ENCODE measurements at places on chromosomes 3 and 15.

- DNase-seq = no peak
Measured at GRCh38 chr3:152257563-152258035, 11.1 kb upstream of the MBNL1 start.

GRCh38 chr3:89851974-89852621 is 744.7 kb downstream of the EPHA3 start:
- DNase-seq = no peak

GRCh38 chr15:98445315-98445714 is 203.0 kb upstream of the IGF1R start:
- DNase-seq = no peak

- no peak for DNase-seq
Measured at GRCh38 chr3:111076732-111077131, 5.1 kb downstream of the NECTIN3 start.

DNA sequence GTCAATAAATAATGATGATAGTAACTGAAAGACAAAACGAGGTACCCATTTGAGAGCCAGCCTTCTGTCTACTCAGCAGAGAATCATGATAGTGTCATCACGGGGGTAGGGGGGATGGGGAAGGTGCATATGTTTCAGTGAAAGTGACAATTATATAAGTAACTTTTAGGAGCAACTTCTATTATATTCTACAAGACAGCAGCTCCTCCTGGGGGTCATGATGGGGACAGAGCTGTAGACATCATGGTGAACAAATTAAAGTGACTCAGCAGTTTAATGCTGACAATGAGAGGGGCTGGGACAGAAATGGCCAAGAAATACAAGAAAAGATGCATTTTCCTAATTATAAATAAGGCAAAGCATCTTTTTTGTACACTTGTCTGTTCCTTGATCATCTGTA is 11.8 kb downstream of the CAPN3 start:
- no peak for DNase-seq

DNA sequence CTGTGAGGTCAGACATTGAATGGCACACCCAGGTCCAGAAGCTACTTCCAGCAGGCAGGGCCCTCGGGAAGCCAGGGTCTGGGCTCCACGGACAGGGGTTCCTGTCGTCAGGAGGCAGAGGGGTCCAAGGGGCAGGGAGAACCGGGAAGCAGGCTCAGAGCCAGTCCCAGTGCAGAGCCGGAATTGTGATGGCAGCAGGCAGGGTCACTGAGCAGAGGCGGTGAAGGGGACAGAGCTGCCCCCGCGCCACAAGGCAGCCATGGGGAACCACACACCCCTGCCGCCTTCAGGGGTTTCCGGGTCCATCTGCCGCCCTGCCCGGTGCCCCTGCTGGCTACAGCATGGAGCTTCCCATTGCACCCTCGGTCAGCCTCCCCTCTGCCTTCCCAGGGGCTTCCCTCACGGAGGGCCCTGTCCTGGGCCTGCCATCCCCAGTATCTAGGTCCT is 136.9 kb downstream of the NSMCE3 start:
- no peak for DNase-seq

GRCh38 chr3:127257351-127257750 is 30.5 kb downstream of the PRR20G start:
- DNase-seq = no peak

DNA sequence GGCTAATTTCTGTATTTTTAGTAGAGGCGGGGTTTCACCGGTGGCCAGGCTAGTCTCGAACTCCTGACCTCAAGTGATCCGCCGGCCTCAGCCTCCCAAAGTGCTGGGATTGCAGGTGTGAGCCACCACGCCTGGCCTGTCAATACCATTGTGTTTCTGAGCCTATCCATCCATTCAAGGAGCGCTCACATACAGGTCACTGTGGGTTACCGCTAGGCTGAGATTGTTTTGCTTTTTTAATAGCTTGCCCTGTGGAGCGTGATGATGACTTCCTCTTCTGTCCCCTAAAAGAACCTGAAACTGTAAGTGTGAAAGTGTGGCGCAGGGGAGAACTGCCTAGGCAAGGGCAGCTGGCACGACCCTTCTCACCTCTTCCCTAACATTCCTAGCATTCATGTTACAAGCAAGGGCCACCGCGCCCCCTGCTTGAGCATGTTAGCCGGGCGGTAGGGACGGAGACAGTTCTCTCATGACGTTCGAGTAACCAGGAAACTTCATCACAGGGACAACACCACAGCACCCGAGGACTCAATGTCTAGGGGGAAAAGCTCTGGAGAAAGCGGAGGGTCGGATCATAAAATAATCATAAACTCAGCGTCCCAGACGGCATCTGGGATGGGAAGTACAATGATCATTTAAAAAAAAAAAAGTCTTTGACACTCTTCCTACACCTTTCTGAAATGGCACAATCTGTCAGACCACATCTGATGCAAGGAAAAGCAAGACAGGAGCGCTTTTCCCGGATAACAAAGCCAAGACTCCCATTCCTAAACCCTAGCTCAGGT is 790 bp downstream of the LAMP3 start:
- no peak for DNase-seq

- DNase-seq = no peak
Measured at GRCh38 chr3:39810647-39811161, 1.3 kb downstream of the MYRIP start.

- DNase-seq = no peak
Measured at GRCh38 chr3:14231998-14232501, 53.4 kb downstream of the LSM3 start.

DNA sequence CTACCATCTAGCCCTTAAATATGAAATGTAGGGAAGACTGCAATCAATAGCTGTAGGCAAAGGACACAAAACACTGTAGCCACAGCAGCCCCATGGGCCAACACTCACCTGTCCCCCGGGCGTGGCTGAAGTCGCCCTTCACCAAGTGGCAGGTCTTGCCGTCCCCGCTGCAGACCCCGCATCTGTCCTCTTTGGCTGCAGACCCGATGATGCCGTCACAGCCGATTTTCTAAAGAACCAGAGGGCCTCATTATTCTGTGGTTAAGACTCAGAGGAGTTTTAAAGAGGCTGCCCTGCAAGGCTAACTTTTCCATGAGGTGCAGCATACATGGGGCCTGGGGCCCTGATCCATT is 245.6 kb downstream of the ADAMTS17 start:
- no peak for DNase-seq

DNA sequence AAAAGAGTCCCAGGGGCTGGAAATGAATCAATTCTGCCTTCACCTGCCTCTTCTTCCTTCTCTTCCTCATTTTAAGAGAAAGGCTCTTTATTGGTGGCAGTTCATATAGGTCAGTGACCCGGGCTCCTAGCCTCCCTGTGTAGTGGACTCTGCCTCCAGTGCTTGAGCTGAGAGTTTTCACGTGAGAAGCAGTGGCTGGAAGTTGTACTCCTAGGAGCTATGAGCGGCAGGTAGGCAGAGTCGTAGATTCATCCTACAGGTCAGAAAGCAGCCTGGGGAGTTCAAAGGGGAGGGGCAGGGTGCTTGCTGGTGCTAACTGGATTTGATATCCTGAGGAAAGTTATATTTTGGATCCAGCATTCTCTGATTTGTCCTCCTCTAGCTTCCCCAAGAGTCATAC is 101.1 kb downstream of the RPLP1 start:
- no peak for DNase-seq

DNA sequence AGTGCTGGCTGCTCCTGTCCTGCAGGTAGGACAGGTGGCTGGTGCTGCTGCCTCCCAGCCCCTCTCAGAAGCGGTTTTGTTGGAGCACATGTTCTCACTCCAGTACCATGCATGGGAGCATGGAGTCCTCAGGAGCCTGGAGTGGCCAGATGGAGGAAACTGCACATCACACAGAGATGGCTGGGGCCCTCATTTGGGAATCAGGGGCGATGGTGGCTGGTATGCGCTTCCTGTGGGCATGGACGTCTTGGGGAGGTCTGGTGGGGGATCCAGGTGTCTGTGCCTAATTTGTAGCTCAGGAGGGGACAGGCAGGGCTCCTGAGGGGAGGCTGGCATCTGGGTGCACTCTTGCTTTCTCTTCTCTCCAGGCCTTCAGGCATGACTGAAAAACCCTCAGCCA is 168.2 kb downstream of the KLF13 start:
- no peak for DNase-seq

DNA sequence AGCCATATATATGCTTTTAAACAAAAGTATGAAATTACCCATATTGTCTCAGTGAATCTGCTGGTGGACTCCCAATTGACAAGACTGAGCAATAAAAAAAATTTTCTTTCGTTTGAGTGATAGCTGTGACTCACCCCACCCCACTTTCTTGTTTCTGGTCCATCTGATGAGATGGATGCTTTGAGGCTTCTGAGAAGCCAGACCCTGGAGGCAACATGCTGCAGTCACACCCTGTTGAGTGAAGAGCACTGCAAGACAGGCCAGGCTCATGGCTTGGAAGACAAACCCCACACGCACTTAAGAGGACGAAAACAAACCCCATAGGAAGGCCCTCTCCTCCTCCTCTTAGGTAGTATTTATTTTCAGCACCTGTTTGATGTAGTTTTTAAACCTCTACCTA is 276.0 kb upstream of the TTC14 start:
- no peak for DNase-seq

- DNase-seq = no peak
Measured at GRCh38 chr3:167350245-167350862, 29.7 kb downstream of the ZBBX start.

GRCh38 chr15:99958426-99959097 is 225.3 kb upstream of the LYSMD4 start:
- DNase-seq = no peak

GRCh38 chr3:4765212-4765611 is 214.0 kb upstream of the BHLHE40 start:
- DNase-seq = no peak

DNA sequence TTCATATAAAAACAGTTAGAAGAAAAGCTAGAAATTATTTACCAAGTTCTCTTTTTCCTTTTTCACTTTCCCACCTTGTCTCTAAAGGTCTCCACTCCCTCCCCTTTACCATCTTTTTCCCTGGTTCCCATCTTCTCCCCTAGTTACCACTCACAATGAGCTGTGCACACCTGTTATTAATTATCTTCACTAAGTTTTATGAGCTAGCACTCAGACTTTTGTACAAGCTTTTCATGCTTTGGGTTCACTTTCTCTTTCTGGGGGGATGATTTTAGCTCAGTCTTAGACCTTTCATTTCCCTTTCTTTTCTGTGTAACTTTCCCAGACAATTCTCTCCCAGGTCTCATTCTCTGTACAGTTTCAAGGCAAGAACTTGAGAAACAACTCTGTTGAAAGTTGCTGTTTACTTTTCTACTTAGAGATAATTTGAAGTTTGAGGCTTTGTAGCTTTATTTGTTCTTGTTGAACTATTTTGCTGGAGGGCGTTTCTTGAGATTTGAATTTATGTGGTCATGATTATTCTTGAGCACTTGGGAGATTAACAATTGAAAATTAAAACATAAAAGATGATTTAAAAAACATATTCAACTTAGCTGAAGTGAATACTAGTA is 24.0 kb upstream of the AADAC start:
- no peak for DNase-seq

GRCh38 chr15:60379185-60379524 is 18.6 kb downstream of the ANXA2 start:
- no peak for DNase-seq

- no peak for DNase-seq
Measured at GRCh38 chr15:26841514-26841913, 25.3 kb upstream of the GABRA5 start.

- DNase-seq = no peak
Measured at GRCh38 chr3:140731440-140732119, 53.7 kb downstream of the TRIM42 start.

GRCh38 chr15:84791763-84792162 is 25.4 kb upstream of the ALPK3 start:
- DNase-seq = no peak

DNA sequence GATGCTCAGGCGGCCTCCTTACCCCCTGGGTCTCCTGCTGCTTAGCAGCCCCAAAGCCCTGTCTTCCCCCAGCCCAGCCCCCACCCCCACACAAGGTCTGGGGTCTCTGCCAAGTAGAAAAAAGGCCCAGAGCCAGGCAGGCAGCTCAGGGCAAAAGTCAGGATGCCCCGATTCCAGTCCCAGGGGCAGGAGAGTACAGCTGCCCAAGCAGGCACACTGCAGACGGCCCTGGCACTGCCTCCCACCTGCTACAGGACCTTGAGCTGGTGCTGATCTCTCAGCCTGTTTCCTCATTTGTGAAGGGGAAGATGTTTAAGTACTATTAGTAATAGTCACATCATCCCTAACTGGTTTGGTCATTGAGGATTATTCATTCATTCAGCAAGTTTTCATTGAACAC is 12.6 kb downstream of the TMEM43 start:
- DNase-seq = no peak

- DNase-seq = no peak
Measured at GRCh38 chr15:66019368-66019767, 150.1 kb downstream of the RAB11A start.

GRCh38 chr15:39409876-39410530 is 170.9 kb upstream of the THBS1 start:
- DNase-seq = no peak

GRCh38 chr3:196499061-196499460 is 4.5 kb downstream of the RNF168 start:
- no peak for DNase-seq

DNA sequence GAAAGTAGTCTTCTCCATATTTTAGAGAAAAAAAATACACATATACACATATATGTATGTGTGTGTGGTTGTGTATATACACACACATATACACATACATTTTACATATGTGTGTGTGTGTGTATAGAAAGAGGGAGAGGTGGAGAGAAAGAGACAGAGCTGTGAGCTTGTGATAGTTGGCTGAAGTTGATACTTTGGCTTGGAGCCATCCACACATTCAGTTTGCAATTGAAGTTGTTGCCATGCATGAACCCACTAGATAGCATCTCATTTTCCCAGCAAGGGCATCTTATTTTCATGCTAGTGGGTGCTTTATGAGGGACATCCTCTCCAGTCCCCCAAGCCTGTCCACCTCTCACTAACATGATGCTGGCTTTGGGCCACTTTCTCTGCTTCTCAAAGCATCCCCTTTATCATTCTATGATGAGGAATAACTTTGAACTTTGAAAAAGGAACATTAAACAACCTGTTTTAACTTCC is 228.6 kb downstream of the ZNF621 start:
- DNase-seq = no peak

DNA sequence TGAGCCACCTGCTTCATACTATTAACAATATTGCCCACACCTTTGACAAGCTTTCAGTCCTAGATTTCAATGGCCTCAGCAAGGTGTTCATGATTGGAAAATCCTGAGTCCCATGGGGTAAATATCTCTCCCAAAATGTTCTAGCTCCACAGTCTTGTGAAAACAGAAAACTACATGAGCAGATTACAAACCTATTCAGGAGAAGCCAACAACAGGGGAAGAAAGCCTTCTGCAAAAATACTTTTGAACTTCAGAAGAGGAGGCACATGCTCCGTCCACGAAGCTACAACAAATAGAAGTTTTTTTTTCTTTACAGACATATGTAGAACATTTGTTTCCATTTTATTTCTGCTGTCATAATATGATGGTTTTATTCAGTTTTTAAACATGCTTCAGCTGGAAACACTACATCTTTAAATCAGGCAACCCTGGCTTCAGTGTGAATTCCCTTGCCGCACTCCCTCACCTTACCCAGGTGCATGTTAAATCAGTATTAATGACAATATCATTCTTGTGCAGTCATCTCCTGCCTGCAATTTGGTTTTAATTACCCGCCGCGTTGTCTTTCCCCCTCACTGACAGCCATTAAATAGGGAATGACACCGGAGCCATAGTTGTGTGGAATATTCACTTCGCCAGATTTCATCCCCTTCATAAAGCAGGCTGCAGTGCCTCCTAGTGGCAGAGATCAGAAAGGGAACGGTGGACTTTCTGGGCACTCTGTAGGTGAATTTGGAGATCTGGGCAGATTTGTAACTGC is 725.5 kb upstream of the ARRDC4 start:
- DNase-seq = peak; percentile 49

All from hypothalamus (tissue), 51 donors.